ENCODE measurements at places on chromosomes 6 and 20.

GRCh38 chr6:103140308-103141027, 1719.3 kb downstream of the HACE1 start:
- no peak for DNase-seq

DNA sequence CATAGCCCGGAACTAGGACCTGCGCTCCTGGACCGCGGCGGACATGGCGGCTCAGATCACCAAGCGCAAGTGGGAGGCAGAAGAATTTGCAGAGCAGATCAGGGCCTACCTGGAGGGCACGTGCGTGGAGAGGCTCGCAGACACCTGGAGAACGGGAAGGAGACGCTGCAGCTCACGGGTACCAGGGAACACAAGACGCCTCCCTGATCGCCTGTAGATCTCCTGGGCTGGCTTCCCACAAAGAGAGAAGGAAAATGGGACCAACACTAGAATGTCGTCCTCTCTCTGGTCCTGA, 15.1 kb upstream of the HLA-A start:
- DNase-seq, result no peak

DNA sequence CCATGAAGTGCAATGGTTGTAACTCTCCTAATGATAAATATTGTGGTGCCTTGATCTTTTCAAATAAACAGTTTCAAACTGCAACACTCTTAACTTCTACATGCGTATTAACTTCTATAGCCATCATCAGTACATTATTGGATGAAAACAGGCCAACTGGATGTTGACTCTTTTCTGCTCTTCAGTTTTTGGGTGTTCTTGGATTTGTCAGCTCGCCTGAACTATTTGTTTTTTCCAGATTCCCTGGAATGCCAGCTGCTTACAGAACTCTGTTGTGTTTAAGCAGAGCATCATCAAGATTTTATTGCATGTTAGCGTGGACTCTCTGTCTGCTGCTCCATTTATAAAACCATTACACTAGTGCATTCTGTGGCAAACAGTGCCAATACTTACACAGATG, 626.1 kb downstream of the HDGFL1 start:
- DNase-seq, result no peak

DNA sequence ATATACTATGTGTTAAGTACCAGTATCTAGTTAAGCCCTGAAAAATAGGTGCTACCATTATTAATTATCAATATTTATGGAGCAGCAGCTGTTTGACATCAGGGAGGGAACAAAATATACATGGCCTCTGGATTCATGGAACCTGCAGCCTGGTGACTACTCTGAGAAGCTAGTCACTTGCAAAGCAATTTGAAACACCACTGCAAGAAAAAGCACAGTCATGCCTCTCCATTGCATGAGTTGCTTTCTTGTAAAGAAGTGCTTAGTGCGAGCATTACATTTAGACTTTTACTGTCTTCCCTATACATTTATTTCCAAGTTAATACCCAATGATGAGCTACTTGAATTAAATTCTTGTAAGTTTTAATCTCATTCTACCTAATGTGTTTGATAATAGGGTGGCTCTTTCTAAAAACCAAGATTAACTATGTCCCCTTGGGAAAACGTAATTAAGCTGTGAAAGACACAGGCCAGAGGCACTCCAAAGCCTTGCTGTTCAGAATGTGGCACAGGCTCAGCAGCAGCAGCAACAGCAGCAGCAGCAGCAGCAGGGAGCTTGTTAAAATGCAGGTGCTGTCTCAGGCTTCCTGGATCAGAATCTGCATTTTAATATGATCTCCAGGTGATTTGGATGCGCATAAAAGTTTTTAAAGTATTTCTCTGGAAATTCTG, 83.6 kb downstream of the PFDN4 start:
- DNase-seq, result no peak

DNA sequence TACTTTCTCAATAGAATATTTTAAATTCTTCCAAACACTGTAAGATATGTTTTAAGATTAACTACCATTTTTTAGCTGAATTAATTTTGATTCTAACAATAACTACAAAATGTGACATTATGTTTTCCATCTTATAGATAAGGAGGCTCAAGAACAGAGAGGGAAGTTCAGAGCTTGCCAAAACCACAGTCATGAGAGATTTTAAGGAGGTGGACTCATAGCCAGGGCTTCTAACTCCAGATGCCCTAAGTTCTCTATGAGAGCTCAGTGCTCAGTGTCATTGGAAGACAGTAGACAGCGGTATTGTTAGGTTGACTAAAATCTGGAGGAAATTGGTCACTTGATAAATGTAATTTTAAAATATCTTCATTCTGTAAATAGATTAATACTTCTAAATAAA, 144.2 kb downstream of the PACRG start:
- DNase-seq, result no peak

DNA sequence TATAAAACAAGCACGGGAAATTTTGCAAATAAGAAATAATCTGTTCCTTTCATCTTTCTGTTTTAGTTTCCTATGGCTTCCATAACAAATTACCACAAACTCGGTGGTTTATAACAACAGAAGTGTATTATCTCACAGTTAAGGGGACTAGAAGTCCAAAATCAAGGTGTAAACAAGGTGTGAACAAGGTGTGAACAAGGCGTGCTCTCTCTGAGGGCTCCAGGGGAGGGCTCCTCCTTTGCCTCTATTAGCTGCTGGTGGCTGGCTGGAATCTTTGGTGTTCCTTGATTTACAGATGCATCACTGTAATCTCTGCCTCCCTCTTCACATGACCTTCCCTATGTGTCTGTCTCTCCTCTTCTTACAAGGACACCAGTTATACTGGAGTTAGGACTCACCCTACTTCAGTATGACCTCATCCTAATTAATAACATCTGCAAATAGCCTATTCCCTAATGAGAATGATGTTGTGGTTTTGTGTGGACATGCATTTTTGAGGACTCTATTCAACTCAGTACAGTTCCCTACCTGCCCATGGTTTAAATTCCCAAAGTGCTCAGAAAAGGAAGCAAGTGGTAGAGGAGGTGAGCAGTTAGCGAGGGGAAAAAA, 17.5 kb upstream of the BMP5 start:
- no peak for DNase-seq

DNA sequence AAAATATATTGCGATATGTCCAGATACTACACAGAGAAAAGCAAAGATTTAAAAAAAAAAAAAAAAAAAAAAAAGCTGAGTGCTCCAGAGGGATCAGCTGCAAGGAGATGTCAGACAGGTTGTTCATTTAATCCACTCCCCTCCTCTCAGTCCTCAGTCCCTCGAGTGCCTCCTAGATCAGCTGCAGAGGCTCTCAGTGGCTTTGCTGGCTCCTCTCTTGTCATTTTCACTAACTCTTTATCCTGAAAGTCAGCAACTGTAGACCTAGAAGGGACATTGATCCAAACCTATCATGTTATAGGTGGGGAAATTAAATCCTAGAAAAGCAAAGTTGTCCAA, 61.6 kb downstream of the KIAA0319 start:
- no peak for DNase-seq
